ENCODE measurements at places on chromosomes 1 and 21.

- no peak for DNase-seq
Measured at GRCh38 chr1:65490231-65491009, 70.0 kb downstream of the LEPR start.

DNA sequence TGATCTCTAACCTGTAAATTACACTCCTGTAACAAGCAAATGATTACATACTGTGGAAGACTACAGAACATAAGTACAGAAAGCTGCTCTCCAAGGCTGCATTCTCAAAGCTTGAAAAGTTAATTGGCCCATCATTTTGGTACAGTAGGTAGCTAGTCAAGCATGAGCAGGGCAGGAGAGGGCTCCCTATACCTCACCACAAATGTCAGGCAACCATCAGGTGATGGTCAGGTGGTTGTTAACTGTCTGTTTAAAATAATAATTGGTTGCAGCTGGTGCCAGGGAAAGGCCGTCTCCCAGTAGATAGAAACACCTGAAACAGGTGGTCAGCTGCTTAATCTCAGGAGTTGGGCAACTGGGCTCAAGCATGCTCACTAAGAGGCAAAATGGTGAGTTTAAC, 13.1 kb upstream of the SLC1A7 start:
- no peak for DNase-seq

GRCh38 chr1:1433804-1434130, 1.7 kb upstream of the VWA1 start:
- no peak for DNase-seq

DNA sequence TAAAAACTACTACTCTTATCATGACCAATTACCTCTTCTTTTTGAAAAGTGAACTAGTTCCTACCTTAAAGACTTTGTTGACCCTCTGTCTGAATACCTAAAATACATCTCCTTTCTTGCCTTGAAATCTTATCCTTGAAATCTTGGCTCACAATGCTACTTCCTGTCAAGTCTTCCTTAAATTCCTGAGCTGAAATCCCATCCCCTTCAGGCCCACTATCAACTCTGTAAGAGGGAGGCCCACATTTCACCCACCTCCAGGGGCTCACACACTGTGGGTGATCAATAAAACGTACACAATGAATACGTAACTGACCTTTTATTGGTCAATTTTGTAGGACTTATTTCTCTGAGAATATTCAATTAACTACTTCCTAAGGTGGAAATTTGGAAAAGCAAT, 88.0 kb downstream of the APP start:
- DNase-seq = no peak

- DNase-seq = no peak
Measured at GRCh38 chr21:42439284-42440186, 35.8 kb downstream of the UBASH3A start.

- no peak for DNase-seq
Measured at GRCh38 chr1:7608628-7609305, 162.3 kb upstream of the VAMP3 start.

- peak; percentile 80 for DNase-seq
Measured at GRCh38 chr1:1122078-1122811, 6.4 kb upstream of the C1orf159 start.

- no peak for DNase-seq
Measured at GRCh38 chr1:186325239-186325638, 49.8 kb downstream of the TPR start.

DNA sequence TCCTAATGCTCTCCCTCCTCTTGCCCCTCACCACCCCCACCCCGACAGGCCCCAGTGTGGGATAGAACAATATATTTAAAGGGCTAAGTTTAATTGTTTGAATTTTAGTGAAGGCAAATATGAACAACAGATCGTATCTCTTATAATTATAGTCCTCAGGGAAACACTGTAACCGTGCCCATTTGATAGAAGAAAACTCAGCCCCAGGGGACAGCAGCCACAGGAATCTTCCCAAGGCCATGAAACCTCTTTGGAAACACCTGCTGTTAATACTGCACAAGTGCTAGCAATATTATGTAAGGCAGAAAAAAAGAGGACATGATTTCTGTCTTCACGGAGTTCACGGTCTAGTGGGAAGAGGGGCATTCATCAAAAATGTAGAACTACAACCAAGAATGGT, 142.2 kb downstream of the URB2 start:
- no peak for DNase-seq

- DNase-seq = no peak
Measured at GRCh38 chr1:51324251-51325010, 5.9 kb downstream of the TTC39A start.

- no peak for DNase-seq
Measured at GRCh38 chr1:31043631-31044030, 21.9 kb downstream of the PUM1 start.

DNA sequence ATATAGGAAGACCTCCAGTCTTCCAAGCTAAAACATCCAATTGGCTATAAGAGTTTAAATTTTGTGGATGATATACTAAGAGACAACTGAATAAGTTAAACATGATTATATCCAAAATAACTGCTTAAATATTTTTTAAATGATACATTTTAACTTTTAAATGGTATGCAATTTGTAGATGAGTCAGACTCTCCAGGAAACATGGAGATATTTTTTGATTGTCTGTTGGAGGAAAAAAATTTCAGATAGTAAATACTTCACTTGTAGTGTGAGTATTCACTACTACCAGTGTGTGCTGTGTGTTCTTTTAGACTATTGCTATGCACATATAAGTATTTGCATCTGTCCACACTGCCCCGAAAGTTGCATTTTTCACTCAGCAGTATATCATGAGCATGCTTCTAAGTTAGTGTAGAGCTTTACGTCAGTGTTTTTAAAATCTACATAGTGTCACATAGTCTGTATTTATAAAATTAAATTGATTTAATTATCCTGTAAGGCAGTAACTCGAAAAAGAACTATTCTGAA, 91.1 kb downstream of the USP25 start:
- DNase-seq = no peak

DNA sequence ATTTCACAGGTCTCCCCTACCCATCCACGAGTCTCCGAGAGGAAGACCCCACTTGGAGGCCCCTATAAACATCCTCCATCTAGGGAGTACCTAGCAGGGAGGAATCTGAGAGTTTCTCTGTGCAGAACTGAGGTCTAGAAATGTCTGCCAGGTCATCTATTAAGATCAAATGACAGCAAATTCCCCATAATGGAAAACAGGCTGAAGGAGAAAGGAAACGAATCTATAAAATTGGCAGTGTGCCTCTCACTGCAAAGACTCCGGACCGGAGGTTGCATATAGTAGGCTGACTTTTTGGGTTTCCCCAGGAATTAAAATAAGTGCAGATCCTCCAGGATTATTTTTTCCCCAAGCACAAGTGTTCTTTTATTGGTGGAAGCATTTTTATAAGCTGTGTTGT, 57.7 kb downstream of the NMNAT2 start:
- no peak for DNase-seq

DNA sequence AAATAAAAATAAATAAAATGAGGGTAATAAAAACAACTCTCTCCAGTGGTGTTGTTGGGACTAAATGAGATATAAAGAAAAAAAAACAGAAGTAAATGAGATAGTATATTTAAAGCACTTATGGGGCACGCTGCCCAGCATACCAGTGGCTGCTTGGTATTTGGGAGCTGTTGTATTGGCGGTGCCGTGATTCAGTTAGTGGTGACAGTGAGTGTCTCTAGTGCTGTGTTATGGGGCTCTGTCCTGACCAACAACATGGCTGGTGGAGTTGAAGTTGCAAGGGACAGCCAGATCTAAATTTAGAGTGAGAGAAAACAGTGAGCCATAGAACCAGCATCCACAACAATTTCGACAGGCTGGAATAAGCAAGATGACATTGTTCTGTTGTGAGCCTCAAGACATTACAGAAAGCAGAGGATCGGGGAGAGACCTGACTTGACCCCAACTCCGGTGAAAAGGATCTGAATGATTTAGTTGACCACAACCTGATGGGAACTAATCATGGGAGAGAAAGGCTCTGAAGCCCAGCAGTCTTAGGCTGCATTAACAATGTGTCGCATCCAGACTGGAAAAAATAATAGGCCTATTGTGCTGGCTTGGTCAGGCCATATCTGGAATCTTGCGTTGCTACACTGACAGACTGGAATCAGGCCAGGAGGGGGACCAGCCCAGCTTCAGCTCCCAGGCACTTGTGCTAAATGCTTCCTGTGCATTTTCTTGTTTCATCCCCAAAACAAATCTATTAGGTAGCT, 2.4 kb upstream of the MFSD2A start:
- no peak for DNase-seq

- no peak for DNase-seq
Measured at GRCh38 chr1:208731981-208732821, 488.0 kb upstream of the PLXNA2 start.

DNA sequence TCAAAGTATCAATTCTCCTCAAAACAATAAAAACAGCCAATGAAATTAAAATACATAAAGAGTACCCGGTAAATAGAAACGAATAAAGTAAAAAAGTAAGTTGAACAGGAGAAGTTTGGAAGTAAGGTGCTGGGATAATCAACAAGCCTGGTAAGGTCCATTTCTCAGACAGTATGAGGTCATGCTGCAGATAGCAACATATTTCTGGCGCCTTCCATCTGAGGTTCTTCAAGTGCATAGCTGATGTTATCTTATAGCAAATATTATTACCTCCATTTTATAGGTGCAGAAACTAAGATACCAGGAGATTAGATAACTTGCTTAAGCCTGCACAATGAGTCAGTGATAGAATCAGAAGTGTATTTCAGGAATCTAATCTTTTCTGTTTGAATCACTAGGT, 23.7 kb upstream of the CEP350 start:
- DNase-seq = no peak

- DNase-seq = no peak
Measured at GRCh38 chr21:29939104-29939923, 482 bp downstream of the GRIK1 start.

DNA sequence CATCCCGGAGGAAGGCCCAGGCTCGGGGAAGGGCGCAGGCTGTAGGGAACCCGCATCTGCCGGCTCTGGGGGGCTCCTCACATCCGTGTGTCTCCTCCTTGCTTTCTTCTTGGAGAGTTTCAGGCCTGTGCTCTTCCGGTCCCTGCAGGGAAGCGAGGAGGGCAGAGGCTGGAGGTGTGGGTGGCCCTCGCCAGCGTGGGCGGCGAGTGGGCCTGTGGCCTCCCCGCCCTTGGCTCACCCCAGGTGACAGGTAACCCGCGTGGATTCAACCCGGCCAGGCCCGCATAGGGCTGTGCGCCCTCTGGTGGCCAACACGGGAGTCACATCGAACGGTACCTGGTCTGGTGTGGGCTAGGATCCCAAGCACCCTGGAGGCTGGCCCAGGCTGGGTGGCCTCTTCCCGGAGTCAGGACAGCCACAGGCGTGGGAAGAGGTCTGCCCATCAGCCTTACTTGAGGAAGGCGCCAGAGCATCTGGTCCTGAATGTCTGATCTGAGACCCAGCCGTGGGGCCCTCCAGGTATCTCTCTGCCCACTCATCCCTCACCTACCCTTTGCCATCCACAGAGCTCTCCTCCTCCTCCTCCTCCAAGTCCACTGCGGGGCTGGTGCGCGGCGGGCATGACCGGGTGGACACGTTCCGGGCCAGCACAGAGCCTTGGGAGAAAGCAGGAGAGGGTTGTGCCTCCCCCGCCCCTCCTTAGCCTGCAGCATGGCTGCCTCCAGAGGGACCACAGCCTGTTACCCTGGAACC, 9.6 kb upstream of the TNFRSF25 start:
- peak; percentile 79 for DNase-seq

- DNase-seq = no peak
Measured at GRCh38 chr1:171834821-171835220, 6.5 kb upstream of the DNM3 start.

- DNase-seq = peak; percentile 9
Measured at GRCh38 chr1:33429856-33430691, 821 bp downstream of the PHC2 start.

GRCh38 chr1:42753070-42753469, 13.0 kb upstream of the CLDN19 start:
- no peak for DNase-seq

GRCh38 chr1:154520333-154520732, 18.1 kb upstream of the SHE start:
- no peak for DNase-seq

DNA sequence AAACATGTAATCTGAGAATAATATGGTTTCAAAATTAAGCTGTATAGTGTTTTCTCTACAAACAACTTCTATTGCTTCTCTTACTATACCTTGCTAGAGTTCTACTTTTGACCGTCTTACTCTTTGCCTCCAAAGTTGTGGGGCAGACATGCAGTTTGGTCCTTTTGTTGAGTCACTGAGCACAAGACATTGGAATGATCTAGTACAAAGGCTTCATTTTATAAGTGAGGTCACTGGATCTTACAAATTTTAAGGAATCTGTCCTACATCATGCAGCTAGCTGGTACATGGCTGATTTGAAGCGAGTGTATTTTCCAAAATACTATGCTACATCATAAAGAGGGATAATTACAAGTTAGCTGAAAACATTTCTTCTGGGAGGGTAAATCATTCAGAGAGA, 28.8 kb downstream of the OR10J1 start:
- DNase-seq = no peak

DNA sequence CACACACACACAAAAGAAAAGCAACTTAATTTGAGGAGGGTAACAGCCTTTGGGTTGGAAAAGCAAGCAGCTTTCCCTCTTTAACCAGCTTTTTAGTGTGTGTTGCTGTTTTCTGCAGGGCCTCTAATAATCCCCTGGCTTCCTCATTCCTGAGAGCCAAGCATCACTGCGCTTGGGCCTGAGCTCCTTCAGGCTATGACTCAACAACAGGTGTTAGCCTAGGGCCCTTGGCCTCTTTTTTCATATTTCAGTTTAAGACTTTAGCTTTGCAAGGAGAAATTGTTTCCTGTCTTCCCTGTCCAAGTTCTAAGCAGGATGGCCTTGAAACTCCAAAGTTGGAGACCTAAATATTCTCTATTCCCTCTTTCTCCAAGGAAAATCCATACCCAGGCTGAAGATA, 26.2 kb upstream of the SNX27 start:
- no peak for DNase-seq

DNA sequence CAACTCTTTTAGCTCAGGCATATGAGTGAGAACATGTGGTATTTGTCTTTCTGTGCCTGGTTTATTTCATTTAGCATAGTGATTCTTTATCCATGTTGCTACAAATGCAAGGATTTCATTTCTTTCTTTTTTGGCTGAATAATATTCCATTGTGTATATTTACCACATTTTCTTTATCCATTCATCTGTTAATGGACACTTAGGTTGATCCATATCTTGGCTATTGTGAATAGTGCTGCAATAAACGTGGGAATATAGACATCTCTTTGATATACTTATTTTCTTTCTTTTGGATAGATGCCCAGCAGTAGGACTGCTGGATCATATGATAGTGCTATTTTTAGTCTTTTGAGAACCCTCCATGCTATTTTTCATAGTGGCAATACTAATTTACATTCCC, 30.8 kb downstream of the ASB17 start:
- no peak for DNase-seq

- DNase-seq = peak; percentile 7
Measured at GRCh38 chr1:25711555-25712298, 88.3 kb upstream of the SELENON start.

DNA sequence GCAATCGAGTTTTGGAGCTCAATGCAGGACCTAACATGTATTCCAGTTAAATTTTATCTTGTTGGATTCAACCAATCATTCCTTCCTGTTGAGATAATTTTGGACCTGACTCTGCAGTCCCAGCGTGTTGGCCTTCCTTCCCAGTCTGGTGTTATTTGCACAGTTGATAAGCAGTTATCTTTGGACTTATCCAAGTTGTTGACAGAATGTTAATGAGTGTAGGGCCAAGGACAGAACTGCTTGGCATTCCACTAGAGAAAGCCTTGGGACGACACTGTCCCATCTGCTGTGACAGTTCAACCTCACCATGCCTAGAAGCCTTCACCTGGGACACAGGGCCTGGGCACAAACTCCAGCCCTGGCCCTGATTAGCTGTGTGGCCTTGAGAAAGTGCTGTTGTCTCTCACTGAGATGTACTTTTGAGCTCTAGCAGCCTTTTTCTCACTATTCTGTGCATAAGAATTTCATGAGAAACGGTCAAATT, 104.1 kb upstream of the SLC25A33 start:
- DNase-seq = no peak

Data from CD4-positive, CD25-positive, alpha-beta regulatory T cell (primary cell).